ENCODE measurements at places on chromosomes 12 and 14. TPM values are rescaled to one million over a fixed set of nuclear protein-coding genes. Genes with fewer than 3 reads are reported as not detected.
A peak's percentile ranks its signal among the peaks of the same experiment; 100 is the strongest.

IRAK3 gene
- total RNA-seq: 1.5 TPM

SPX gene
- 12.6 TPM for total RNA-seq

PSMD9 gene
- total RNA-seq: 32.8 TPM

SLC25A47 gene
- not detected for total RNA-seq

GLI1 gene
- 0.84 TPM for total RNA-seq

AICDA gene
- total RNA-seq: not detected

GRCh38 chr14:77154421-77154820 is 12.8 kb upstream of the ZDHHC22 start:
- no peaks in the 10 kb centered on the region for H3K36me3 ChIP-seq
- no peaks in the 10 kb centered on the region for H3K27me3 ChIP-seq
- no peak for DNase-seq
- H3K4me1 ChIP-seq: no peaks in the 10 kb centered on the region
- no peak overlapping the region for H3K4me3 ChIP-seq

DNA sequence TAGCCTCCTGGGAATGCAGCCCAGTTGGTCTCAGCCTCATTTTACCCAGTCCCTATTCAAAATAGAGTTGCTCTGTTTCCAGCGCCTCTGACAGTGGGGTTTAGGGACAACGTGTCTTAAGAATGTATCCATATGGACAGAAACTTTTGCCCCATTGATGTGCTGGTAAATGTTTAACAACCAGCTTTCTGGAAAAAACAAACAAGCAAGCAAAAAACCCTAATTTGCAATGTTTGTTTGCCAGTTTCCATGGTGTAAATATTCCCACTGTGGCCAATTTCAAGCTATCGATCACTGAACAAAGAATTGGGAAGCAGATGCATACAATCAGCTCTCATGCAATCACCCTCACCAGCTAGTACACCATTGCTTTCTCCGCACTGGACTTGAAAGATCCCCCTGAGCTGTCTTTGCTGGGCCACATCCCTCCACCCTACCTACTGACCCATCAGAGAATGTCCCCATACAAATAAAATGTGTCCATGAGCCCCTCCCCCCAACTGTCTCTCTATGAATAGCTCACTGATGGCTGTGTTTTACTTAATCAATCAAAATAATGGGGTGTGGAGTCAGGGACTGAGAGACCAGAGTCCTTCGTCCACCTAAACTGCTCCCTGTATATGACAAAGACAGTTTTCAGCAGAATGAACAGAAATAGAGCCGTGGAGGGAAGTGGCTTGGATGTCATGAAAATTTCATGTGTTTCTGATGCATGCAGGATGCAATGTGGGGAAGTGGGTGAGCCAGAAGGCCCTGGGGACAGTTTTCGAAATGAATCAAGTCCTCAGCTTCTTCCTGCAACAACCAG is 40.8 kb downstream of the CCDC60 start:
- H3K27ac ChIP-seq: no peak overlapping the region
- no peaks in the 10 kb centered on the region for H3K36me3 ChIP-seq

- no peak overlapping the region for H3K4me3 ChIP-seq
- no peak for DNase-seq
- H3K36me3 ChIP-seq: no peaks in the 10 kb centered on the region
Observed at GRCh38 chr12:110105986-110106385, 18.2 kb upstream of the IFT81 start.

- DNase-seq: no peak
- H3K4me1 ChIP-seq: peaks cover 5% of the 10 kb centered on the region
- no peak overlapping the region for H3K4me3 ChIP-seq
- no peaks in the 10 kb centered on the region for H3K36me3 ChIP-seq
- H3K27ac ChIP-seq: no peak overlapping the region
- no peaks in the 10 kb centered on the region for H3K27me3 ChIP-seq
Observed at GRCh38 chr14:54650331-54650958, 83.5 kb downstream of the SAMD4A start.

- no peak for DNase-seq
- no peak overlapping the region for H3K4me3 ChIP-seq
- no peaks in the 10 kb centered on the region for H3K4me1 ChIP-seq
- H3K27me3 ChIP-seq: no peaks in the 10 kb centered on the region
- no peak overlapping the region for H3K27ac ChIP-seq
Observed at GRCh38 chr14:80109055-80109454, 102.2 kb downstream of the DIO2 start.

DNA sequence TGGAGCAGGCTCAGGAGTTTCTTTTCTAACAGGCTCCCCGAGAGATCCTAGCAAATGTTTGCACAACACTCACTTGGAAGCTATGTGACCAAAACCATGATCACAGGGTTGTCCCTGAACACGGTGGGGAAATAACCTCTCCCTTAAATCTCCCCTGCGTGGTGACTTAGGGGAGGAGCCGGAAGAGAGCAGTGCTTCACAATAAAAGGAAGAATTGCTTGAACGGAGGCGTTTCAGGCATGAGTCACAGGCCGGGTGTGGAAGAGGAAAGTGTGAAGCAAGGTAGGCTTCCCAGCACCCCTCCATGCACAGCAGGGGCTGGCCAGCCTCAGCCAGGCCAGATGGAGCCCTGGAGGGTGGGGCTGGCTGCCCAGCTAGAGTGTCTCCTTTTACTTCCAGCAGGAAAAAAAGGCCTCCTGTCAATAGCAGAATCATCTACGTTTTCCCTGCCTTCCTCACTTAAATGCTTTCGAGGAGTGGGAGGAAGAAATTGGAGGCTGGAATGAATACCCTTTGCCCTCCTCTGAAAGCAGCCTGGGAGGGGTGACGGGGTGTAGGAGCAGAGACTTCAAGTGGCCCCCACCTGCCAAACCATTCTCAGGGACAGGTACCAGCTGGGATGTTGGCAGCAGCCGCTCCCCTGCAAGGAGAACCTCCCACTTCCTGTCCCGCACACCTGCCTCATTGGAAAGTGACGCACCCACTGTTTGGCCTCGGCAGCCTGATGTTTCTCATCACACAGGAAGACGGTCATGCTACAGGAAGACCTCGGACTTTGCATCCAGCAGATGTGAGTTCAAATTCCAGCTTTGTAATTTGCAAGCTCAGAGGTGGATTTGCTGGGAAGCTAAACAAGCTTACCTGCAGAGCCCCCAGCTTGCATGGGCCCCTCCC is 30.1 kb upstream of the PPP2R5C start:
- H3K36me3 ChIP-seq: no peaks in the 10 kb centered on the region
- no peak overlapping the region for H3K4me3 ChIP-seq
- H3K4me1 ChIP-seq: peaks cover 19% of the 10 kb centered on the region
- no peaks in the 10 kb centered on the region for H3K27me3 ChIP-seq
- H3K27ac ChIP-seq: peak overlapping the region; percentile 93

DNA sequence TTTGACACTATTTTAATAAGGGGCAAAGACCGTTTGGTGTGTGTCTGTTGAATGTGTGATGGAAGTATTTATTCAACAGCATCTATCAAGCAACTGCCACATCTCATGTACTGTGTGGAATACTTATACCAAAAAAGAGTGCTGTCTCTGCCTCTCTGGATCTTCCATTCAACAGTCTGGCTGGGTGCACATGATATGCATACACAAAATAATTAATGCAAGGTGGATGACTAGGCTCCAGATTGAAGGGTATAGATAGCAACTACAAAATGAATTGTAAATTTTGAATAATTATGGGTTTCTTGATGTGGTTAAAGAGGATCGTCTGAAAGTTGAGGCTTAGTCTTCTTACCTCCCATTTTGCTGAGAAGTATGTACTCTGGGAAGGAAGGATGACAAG is 145.9 kb upstream of the OTX2 start:
- H3K27me3 ChIP-seq: no peaks in the 10 kb centered on the region
- H3K4me1 ChIP-seq: no peaks in the 10 kb centered on the region
- no peaks in the 10 kb centered on the region for H3K36me3 ChIP-seq
- H3K27ac ChIP-seq: no peak overlapping the region

DNA sequence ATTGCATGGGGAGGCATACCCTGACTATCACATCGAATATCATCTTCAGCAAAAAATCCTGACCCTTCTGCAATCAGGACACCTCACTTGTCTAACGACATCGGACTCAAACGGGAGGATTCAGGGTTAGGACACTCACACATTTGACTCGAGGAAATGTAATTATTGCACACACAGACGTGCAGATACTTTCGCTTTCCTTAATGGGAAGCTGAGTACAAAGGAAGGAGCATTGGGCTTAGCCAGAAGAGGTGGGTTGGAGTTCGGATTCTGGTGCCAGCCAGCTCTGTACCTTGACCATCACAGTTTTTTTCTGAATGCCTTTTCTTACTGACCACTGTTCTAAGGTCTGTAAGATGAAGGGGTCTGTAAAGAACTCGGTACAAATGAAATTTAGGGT is 260.4 kb downstream of the GALC start:
- no peaks in the 10 kb centered on the region for H3K36me3 ChIP-seq
- no peak for DNase-seq
- no peak overlapping the region for H3K4me3 ChIP-seq
- no peak overlapping the region for H3K27ac ChIP-seq

DNA sequence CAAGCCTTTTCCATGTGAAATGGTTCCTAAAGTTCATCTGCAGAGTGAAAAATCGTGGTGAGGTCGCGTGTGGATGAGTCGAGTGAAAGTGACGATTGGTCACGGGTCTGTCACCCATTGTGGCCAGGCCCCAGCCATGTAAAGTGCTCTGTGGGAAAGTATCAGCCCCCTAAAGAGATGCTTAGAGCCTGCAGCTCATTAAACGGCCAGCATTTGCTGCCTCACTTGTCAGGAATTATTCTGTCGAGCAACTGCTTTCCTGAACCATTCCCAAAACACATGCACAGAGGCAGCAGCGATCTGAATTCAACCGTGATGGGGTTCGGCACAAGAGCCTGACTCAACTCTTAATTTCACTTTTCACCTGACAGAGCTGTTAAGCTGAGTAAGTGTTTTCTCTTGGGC is 16.0 kb downstream of the DBX2 start:
- no peak overlapping the region for H3K4me3 ChIP-seq
- H3K36me3 ChIP-seq: no peaks in the 10 kb centered on the region
- no peak overlapping the region for H3K27ac ChIP-seq
- H3K4me1 ChIP-seq: no peaks in the 10 kb centered on the region
- DNase-seq: no peak

GRCh38 chr12:104399740-104400612 is 56.8 kb upstream of the CHST11 start:
- H3K27me3 ChIP-seq: no peaks in the 10 kb centered on the region
- no peaks in the 10 kb centered on the region for H3K36me3 ChIP-seq
- H3K27ac ChIP-seq: no peak overlapping the region

DNA sequence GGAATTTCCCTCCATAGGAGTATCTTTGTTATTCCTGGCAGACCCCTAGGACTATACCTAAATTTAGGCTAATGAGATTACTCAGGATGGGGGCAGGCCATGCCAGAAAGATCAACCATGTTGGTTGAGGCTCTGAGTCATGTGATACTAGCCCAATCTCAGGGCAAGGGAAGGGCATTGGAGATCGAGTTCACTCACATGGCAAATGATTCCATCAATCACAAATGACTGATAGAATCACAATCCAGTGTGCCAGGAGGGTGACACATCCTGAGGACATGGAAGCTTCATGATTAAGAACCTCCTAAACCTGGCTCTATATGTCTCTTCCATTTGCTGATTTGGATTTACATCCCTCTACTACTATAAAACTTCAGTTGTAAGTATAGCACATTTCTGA is 182.3 kb downstream of the NTF3 start:
- no peak for DNase-seq
- no peak overlapping the region for H3K27ac ChIP-seq
- H3K27me3 ChIP-seq: no peaks in the 10 kb centered on the region
- H3K4me1 ChIP-seq: no peaks in the 10 kb centered on the region

- peaks cover 7% of the 10 kb centered on the region for H3K4me1 ChIP-seq
- DNase-seq: no peak
- H3K36me3 ChIP-seq: no peaks in the 10 kb centered on the region
- no peak overlapping the region for H3K27ac ChIP-seq
- no peaks in the 10 kb centered on the region for H3K27me3 ChIP-seq
Observed at GRCh38 chr12:11756022-11756421, 106.5 kb downstream of the ETV6 start.

- no peaks in the 10 kb centered on the region for H3K4me1 ChIP-seq
- H3K4me3 ChIP-seq: no peak overlapping the region
- no peaks in the 10 kb centered on the region for H3K36me3 ChIP-seq
- H3K27ac ChIP-seq: no peak overlapping the region
Observed at GRCh38 chr12:100326208-100326607, 30.7 kb upstream of the SLC17A8 start.

GRCh38 chr12:46299851-46300250 is 31.0 kb upstream of the SLC38A1 start:
- no peaks in the 10 kb centered on the region for H3K4me1 ChIP-seq
- no peak overlapping the region for H3K27ac ChIP-seq
- DNase-seq: no peak
- H3K36me3 ChIP-seq: no peaks in the 10 kb centered on the region
- no peaks in the 10 kb centered on the region for H3K27me3 ChIP-seq

DNA sequence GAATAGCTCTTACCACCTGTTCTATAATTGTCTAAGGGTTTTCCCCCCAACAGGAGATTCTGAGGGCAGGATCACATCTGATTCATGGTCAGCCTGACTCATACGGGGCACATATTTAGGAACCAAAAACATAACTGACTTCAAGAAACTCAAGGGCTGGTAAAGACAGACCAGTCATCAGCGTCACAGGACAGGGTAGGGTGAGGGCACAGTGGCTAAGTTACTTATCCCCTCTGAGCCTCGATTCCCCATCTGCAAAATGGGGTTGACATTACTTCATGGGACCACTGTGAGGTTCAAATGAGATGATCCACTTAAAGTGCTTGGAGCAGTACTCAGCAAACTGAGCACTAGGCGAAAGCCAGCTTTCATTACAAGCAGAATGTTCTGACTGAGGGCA is 606 bp downstream of the CINP start:
- peak overlapping the region; percentile 88 for H3K4me3 ChIP-seq
- H3K27ac ChIP-seq: peak overlapping the region; percentile 46
- H3K27me3 ChIP-seq: no peaks in the 10 kb centered on the region
- H3K4me1 ChIP-seq: peaks cover 5% of the 10 kb centered on the region

GRCh38 chr14:59004012-59004411 is 184.5 kb upstream of the DAAM1 start:
- no peak for DNase-seq
- H3K27me3 ChIP-seq: no peaks in the 10 kb centered on the region
- H3K4me3 ChIP-seq: no peak overlapping the region
- no peak overlapping the region for H3K27ac ChIP-seq

DNA sequence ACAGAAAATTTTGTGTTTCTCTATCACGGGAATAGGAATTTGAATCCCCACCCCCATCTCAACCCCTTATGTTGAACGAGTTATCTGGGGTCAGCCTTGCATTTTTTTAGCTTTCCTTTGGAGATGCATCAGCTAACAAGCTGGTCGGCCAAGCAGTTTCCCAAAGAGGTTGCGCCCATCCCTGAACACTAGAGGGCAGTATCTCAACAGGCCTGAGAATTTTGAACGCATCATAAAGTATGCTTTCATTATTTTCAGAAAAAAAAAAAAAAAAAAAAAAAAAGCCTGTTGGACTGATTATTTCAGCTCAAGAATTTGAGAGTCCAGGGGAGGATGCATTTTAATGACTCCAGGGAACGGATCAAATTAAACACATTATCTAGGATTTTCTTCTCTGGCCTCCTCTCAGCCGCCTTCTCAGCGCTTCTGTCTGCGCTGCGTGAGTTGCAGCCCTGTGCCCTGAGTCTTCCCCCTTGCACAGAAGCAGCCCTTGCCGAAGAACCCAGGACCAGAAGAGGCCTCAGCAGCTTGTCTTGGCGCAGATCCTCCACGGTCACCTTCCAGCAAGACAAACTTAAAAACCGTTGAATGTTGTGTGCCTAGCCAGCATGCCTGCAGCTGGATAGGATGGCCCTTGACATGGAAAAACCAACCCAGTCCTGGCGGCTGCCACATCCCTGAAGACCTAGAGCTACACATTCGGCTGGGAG is 76.6 kb upstream of the GZMB start:
- H3K4me1 ChIP-seq: no peaks in the 10 kb centered on the region
- peak; percentile 19 for DNase-seq
- H3K27ac ChIP-seq: no peak overlapping the region
- H3K27me3 ChIP-seq: no peaks in the 10 kb centered on the region
- no peaks in the 10 kb centered on the region for H3K36me3 ChIP-seq
